ENCODE measurements at places on chromosomes 5 and 9.

DNA sequence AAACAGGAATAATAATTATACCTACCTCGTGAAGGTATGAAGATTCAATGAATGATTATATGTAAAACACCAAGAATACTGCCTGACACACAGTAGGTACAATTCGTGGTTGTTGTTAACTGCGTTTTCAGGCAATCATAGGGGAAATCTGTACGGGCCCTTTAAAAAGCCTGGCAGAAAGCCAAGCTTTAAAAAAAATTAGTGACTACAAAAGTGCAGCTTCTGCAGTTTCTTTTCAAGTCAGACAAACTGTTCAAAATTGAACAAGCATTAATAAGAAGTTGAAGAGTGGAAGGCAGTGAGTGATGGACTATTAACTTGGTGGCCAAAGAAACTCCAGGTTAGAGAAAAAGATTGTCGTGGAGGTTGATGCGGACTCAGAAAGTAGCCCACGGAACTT is 85.9 kb upstream of the TRIO start:
- DNase-seq, result no peak

DNA sequence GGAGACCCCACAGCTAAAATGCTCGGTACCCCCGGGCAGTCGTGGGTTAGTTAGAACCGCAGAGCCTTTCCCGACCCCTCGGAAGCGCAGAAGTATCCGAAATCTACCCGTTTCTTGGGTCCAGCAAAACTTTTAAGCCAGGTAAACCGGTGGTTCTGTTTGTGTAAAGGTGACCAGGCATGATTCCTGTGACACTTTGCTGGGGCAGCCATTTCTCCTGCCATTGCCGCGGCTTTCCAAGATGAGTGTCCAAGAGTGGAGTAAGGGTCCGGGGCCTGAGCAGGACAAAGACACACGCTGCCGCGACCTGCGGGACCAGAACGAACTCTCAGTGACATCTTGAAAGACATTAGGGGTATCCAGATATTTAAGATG is 655 bp downstream of the MARVELD2 start:
- peak; percentile 7 for DNase-seq

- no peak for DNase-seq
Measured at GRCh38 chr9:98410185-98410697, 154.8 kb upstream of the TBC1D2 start.

GRCh38 chr9:127937388-127938297 is at the start of gene DPM2:
TSS of gene DPM2 (minus strand) at chr9:127937854. CDS start at chr9:127937820, 34 bp downstream.
- peak; percentile 61 for DNase-seq

DNA sequence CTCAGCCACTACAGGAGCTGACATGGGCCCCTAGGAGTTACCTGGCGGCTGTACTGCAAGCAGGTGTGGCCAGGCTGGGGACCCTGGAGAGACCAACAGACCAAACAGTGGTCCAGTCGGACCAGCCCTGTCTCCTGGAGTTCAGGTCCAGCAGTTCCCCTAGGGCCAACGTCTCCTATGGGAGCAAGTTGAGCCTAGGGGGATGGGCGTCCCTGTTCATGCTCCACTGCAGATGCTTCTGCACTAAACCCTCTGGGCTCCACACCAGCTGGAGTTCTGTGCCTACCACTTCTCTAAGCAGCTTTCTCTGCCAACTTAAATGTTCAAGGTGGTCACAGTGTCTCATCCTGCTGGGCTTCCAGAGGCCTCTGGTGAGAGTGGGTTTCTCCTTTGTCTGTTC is 20.6 kb upstream of the OMD start:
- DNase-seq, result no peak

GRCh38 chr5:20959347-20959746 is 971.3 kb upstream of the CDH18 start:
- no peak for DNase-seq

DNA sequence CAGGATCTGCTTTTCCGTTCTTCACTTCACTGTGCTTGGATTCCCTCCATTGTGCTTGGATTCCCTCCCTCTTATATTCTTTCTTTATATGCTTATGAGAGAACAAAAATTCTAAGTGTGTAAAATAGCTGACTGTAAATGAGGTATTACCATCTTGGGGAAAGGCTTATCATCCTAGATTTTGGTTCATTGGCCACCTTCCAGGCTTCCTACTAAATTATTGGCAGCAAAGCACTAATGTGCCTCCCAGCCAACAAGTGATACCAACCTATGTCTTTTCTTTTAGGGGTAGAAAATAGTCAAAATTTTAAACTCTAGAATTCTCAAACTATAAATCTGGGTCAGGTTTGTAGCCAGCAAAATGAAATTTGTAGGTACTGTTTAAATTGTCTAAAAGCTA is 52.7 kb downstream of the NDUFAF2 start:
- DNase-seq, result no peak

GRCh38 chr5:169100735-169101075 is 200.2 kb downstream of the SLIT3 start:
- no peak for DNase-seq

DNA sequence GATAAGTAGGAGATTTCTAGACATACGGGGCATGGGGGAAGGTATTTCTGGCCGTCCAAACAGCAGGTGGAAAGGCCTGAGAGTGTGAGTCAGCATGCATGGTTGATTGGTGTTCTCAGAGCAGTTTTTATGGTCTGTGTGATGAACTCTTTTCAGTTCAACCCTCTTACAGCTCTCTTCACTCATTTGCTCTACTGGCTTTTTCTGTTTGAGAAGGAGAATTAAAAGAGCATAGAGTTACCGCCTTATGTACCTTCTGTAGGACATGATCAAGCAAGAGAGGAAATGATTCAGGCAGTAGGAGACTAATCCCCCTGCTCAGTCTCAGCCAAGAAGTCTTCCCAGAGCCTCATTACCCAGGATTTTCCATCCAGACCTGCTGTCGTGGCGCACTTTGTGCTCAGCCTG is 92.4 kb downstream of the PRDM6 start:
- no peak for DNase-seq

- DNase-seq, result no peak
Measured at GRCh38 chr9:35914301-35914807, 5.1 kb downstream of the SPAAR start.

DNA sequence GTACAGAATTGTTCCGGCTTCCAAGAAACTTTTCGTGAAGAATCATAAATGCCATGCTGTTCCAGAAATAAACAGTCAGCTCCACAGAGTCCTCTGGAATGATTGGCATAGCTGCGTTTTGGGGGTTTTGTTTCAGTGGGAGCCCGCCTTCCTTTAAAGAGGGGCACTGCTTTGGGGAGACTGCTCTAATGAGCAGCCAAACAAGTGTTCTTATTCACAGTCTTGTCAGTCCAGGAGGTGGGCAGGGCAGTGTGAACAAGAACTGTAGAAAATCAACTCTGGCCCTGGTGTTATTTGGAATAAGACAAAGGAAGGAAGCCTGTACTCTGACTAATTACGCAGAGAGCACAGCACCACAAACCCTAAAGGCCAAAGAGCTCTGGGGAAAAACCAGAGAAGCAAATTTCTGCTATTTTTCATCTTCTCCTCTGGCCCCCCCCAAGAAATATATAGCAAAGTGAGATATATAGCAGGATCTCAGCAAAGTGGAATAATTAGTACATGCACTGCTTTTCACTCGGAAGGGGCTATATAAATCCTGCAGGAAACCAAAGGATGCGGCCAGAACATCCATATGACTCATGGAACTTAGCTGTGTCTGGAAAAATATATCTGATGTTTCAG is 92.9 kb downstream of the GLDC start:
- DNase-seq, result no peak

DNA sequence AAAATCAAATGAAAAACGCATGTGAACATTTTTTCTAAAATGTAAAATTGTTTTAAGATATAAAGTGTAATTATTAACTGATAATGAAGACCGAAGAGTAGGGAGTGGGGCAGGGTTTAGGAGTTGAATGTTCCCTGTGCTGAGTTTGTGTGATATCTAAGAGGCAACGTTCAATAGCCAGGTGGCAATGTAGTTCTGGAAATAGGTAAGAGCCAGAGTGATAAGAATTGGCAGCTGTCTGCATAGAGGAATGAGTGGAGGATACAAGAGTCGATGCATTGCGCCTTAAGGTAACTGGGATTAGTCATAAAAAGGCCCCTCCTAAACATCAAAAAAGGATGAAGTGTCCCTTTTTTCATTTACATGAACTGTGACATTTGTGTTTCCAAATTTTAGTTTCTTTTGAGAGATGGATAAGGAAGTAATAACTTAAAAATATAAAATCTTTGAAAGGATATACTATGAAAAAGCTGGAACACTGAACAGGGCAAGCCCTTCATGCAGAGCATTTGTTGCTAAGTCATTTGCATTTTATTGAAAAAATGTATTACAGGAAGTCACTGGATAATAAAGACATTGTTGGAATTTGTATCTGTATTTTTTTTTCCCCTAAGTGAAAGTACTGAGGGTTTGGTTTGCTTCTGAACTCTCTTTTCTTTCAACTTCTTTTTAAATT is 659.3 kb downstream of the ACTL7B start:
- DNase-seq, result no peak

DNA sequence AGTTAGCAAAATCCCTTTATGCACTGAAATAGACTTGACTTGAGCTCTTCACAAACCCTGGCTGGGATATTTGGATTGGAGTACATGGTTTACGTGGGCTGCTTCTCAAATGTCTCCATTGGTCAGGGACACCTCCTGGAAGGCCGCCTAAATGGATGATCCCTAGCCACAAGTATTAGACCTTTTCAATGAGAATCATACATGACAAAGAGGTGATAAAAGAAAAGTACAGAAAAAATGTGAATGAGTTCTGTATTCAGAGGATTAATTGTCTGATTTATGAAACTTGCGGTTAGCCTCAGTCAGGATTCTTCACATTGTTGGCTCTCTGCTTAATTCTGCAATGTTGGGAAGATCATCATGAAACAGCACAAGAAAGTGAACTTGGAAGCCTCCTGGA is 752.8 kb upstream of the ADAMTS16 start:
- no peak for DNase-seq

DNA sequence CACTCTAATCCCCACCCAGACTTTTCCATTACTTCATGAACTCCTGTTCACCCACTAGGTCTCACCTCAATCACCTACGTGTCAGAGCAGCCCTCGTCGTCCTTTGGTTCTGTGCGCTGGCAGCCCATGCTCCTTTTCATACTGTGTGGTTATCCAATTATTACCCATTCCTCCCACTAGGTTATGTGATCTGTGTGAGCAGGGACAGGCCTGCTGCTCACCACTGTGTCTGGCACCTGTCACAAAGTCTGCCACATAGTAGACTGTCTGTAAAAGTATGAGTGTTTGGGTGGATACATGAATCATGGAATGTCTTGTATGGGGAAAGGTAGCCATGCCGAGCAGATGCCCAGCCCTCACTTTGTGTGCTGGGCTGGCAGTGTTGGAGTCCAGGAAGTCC is 12.1 kb upstream of the SMAD5 start:
- no peak for DNase-seq

DNA sequence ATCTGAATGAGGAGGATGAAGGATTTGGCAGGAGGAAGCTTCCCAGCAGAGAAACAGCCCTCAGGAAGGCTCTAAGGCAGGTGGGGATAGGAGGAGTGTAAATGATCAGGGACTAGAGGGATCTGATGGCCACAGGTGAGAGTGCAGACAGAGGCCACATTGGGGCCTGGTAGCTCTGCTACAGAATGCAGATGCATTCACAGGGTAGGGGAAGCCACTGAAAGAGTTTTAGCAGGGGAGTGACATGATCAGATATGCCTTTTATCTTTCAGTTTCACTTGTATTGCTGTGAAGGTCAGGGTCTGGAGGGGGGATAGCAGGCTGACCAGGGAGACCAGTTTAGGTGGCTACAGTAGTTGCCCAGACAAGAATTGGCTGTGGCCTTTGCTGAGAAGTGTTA is 3.0 kb downstream of the TXNDC15 start:
- DNase-seq, result no peak

DNA sequence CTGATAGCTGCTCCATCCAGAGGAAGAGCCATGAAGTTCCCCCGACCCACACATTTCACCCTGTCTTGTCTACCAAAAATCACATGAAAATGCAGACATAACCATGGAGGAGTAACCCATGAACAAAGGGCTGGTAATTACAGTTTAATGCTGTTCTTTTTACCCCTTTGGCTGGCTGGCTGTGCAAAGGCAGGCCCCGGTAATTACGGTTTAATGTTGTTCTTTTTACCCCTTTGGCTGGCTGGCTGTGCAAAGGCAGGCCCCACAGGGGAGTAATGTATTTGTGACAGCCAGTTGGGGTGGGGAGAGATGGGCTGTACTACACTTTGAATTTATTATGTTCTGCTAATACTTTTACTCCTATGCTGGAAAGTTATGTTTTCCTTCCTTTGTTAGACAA is 41.7 kb downstream of the PIK3R1 start:
- no peak for DNase-seq

DNA sequence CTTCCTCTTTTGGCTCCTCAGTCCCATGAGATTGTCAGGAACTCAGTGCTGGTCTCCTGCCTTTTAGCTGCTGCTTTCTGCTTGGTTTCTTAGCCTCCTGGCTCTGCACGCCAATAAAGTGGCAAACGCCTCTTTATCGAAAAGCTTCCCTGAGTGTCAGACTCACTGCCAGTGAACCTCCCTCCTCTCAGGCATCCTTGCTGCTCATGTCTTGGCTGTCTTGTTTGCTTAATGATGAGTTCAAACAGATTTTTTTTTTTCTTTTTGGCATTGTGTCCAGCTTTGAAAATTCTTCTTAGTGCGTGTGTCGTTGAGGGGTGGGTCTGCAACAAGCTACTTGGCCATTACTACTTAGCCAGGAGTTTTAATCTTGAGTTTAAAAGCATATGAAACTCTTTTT is 14.9 kb downstream of the RASGRF2 start:
- no peak for DNase-seq

- no peak for DNase-seq
Measured at GRCh38 chr5:58970766-58971165, 387.9 kb downstream of the RAB3C start.

DNA sequence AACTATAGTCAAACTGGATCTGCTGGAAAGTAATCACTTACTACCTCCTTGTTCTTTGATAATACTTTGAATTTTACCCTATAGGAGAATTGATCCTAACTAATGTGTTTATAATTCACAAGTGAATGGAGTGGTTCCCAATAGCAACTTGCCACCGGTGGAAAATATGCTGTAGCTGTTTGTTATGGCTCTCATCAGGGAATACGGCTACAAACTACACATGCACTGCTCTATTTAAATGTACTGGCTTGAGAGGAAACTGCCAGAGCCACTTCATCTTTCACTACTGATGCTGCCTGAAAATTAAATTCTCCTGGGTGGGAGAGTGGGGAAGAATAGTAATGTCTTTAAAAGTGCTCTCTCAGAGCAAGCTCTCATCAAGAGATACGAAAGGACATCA is 448.5 kb upstream of the GRAMD2B start:
- DNase-seq, result no peak

- no peak for DNase-seq
Measured at GRCh38 chr5:89827359-89827758, 582.2 kb downstream of the CETN3 start.

- DNase-seq, result no peak
Measured at GRCh38 chr9:98323051-98323830, 67.8 kb upstream of the TBC1D2 start.

GRCh38 chr9:121280715-121281613 is 13.0 kb downstream of the GSN start:
- no peak for DNase-seq
